ENCODE measurements at places on chromosomes 3 and 15.

DNA sequence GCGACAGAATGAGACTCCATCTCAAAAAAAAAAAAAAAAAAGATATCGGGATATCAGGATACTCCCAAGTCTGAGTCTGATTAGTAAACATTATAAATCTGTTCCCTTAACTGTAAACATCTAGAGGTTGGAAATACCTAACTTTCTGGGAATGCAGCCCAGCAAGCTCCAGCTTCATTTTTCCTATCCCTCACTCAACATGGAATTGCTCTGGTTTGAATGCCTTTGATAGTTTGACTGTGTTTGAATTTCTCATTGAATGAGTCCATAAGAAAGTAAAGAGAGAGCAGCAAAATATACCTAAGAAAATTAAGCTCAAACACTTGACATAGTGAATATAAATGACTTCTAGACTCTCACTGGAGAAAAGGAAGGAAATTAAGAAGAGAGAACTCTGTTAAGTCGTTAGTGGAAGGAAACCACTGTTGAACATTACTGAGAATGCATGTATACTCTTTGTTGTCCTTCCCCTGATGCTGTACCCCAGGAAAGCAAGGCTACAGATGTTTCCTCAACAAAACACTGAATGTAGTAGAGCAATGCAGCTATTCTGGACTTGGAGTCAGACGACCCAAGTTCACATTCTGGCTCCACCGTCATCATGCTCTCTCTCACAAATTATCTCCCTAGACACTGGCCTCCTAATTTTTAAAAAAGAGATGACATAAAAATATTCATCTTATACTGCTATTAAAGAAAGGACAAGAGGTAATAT is 62.4 kb downstream of the CD200 start:
- no peak for DNase-seq

GRCh38 chr3:129399895-129400357 is 28.5 kb downstream of the EFCAB12 start:
- no peak for DNase-seq

GRCh38 chr3:5349343-5349742 is 161.8 kb downstream of the EDEM1 start:
- DNase-seq: no peak

DNA sequence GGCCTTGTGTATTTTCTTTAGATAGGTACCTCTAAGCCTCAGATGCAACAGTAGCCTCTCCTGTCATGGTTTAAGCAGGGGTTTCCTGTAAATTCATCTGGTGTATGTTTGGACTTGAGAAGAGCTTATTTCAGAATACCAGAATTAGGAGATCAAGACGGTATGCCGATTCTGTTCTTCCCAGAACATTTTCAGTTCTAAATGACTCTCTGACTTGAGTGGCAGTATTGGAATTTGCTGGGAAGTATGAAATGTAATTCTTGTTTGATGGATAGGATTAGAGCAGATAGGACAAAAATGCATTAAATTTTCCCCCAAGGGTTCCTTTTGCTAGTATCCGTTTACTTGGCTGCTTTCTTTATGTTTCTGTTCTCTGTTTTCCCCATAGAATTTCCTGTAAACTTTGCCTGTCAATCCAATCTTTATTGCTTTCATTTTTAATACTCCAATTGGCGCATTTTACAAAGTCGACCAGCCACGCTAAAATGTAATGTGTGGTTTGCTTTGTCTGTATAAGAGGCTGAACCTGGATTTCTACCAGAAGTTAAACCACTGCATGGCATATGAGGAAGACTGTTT is 612.2 kb downstream of the RBMS3 start:
- no peak for DNase-seq

GRCh38 chr15:40317580-40317979 is 5.9 kb upstream of the INAFM2 start:
- no peak for DNase-seq

- no peak for DNase-seq
Observed at GRCh38 chr15:46307746-46308145, 672.9 kb downstream of the SQOR start.

DNA sequence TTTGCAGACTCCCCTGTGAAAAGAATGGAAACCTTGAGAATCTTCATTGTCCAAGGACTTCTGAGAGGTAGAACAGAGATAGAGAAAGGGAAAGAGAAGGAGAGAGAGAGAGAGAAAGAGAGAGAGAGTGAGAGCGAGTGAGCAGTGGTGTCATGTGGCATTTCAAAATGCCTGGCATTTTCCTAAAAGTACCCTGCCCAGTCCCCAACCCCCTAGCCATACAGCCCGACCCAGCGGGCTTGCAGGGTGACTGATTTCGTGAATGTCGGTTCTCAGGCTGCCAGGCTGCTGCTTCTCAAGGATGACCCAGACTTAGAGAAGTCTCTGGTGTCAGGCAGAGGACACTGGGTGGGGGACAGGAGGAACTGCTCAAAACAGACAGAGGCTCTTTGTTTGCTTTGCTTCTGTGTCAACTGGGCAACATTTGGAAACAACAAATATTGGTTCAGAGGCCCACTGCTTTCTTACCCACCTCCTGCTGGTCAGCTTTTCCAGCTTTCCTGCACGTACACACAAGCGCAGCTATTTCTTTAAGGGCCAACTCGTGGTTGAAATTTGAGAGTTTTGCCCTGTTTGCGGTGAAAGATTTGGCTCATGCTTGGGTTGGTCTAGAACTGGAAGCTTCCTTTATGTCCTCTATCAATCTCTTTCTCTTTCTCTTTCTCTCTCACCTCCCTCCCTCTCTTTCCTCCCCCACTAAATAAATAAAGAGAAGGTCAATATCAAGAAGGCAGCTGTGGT is 3.7 kb upstream of the TF start:
- no peak for DNase-seq

DNA sequence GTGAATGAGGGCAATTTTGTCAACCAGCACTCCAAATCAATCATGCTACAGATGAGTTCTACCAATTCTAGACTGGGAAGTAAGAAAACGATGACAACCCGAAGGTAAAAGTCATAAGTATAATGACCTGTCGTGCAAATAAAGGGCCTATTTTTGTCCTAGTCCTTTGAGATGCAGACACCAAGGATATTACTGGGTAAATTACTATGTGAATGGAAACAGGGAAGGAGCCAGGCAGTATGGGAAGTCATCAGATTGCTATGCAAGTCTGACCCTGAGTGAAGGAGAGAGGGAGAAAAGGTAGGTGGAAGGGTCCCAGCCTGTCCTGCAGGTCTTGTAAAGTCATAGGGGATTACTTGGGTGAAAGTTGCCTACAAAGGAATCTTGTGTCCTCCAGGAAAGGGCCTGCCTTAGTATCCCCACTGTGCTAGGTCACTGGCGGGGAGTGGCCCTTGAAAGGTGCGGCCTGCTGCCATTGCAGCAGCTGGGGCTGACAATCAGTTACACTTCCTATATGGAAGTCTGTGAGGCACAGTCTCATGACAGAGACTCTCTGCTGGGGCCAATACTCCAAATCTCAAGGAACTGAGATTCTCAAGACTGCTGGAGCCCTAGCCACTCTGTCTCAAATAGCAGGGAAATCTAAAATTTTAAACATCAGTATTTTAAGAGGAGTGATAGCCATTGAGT is 149.9 kb upstream of the SLC2A2 start:
- DNase-seq: no peak

DNA sequence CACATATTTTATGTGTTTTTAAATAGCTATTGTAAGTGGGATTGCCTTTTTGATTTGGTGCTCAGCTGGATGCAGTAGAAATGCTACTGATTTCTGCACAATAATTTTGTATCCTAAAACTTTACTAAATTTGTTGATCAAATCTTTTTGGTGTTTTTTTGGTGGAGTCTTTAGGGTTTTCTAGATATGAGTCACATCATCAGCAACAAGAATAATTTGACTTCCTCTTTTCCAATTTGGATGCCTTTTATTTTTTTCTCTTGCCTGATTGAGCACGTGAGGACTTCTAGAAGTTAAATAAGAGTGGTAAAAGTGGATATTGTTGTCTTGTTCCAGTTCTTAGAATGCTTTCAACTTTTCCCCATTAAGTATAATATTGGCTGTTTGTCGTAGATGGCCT is 51.3 kb downstream of the TLNRD1 start:
- no peak for DNase-seq

- no peak for DNase-seq
Observed at GRCh38 chr15:94673801-94674200, 442.4 kb downstream of the MCTP2 start.

DNA sequence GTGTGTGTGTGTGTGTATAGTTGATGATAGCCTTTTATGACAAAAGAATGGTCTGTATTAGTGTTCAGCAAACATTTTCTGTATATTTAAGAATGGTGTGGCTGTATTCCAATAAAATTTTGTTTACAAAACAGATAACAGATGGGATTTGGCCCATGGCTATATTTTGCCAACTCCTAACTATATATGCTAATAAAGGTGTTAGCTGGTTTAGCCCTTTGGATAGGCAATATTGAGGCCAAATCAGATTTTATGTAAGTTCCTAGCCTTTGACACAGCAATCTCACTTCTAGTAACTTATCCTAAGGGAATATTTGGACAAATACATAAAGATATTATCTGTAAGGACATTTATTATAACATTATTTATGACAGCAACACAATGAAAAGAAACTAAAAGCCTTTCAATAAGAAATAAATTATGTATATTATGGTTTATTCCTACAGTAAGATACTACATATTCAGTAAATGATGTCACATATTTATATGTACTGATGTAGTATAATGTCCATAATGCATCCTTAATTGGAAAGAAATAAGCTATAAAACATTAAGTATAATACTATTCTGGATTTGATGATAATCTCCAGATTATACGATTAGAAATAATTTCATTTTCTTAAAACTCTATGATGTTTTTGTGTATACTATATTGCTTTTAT is 264.0 kb downstream of the RBMS3 start:
- no peak for DNase-seq

DNA sequence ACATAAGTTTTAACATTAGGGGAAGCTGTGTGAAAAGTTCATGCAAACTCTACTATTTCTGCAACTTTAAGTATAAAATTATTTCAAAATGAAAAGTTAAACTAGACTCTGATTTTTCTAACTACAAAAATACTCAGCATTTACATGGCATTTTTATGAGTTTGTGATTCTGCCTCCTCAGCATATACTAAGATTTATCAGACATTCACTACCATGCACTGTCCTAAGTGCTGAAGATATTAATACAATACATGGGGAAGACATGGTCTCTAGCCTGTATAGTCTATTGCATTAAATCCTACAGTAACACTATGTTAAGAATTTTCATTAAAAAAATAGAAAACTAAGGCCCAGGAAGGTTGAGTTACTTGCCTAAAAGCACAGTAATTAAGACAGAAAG is 80.7 kb downstream of the ZNF148 start:
- no peak for DNase-seq
